ENCODE measurements at places on chromosomes 11 and 22. TPM values are rescaled to one million over a fixed set of nuclear protein-coding genes. Genes with fewer than 3 reads are reported as not detected.

Gene RNF214
- 12.5 TPM for total RNA-seq

Gene OPCML
- total RNA-seq, result not detected

Gene TMEM191C
- total RNA-seq, result 1.4 TPM

Gene CHKB
- total RNA-seq, result 24.1 TPM

Gene MB
- total RNA-seq, result 7.5 TPM

Gene KRTAP5-8
- not detected for total RNA-seq

Gene OR4D5
- not detected for total RNA-seq

Gene MTA2
- total RNA-seq, result 90.6 TPM

Gene SAA2
- not detected for total RNA-seq

Gene ATXN10
- total RNA-seq, result 107 TPM

Gene RHOD
- total RNA-seq, result 53.3 TPM

All from A549 treated with Mapracorat at 1 μM for 4 hours (cell line).